Central memory CD8-positive, alpha-beta T cell (primary cell): ENCODE measurements at places on chromosomes 7 and 10.

DNA sequence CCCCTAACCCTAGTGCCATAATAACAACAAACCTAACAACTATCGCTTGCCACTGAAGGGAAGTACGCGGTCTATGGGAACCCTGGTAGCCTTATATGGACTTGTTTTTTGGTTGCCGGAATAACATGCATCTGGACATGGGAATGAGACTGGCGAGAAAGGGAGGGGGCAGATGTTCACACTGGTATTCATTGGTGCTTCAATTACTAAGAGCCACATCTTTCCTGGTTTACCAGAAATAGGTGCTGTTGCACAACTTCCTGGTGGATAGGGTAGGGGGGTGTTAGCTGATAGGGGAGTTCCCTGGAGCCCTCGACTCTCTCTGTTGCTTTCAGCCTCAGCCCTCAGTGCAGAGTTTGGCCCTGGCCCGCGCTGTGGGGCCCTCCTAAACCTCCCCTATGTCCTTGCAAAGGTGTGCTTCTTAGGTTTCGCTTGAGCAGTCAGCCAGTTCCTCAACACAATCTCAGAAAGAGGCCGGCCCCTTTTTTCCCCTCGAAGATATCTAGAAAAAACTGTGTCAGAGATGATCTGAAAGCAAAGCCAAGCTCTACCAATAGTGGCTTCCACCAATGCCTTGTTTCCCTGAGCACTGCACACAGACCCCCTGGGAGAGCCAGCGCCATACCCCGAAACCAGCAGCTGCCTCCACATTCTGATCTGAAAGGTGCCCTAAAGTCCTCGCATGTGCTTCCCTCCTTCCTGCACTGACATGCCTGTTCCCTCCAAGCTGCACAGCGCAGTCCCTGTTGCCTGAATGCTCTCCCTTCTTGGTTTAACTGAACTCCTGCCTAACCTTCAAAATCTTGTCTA is 13.5 kb downstream of the TBXAS1 start:
- H3K27me3 ChIP-seq: peaks cover 26% of the 10 kb centered on the region
- H3K36me3 ChIP-seq: no peaks in the 10 kb centered on the region
- no peaks in the 10 kb centered on the region for H3K4me1 ChIP-seq
- H3K27ac ChIP-seq: no peak overlapping the region

- DNase-seq: no peak
- peaks cover 3% of the 10 kb centered on the region for H3K36me3 ChIP-seq
- peaks cover 86% of the 10 kb centered on the region for H3K27me3 ChIP-seq
- H3K27ac ChIP-seq: no peak overlapping the region
- no peak overlapping the region for H3K4me3 ChIP-seq
Observed at GRCh38 chr10:100718197-100718742, 27.1 kb upstream of the PAX2 start.

- H3K36me3 ChIP-seq: no peaks in the 10 kb centered on the region
- H3K4me1 ChIP-seq: no peaks in the 10 kb centered on the region
- peak overlapping the region; percentile 62 for H3K27ac ChIP-seq
- no peak for DNase-seq
Observed at GRCh38 chr10:73554721-73555120, 36.4 kb downstream of the USP54 start.

DNA sequence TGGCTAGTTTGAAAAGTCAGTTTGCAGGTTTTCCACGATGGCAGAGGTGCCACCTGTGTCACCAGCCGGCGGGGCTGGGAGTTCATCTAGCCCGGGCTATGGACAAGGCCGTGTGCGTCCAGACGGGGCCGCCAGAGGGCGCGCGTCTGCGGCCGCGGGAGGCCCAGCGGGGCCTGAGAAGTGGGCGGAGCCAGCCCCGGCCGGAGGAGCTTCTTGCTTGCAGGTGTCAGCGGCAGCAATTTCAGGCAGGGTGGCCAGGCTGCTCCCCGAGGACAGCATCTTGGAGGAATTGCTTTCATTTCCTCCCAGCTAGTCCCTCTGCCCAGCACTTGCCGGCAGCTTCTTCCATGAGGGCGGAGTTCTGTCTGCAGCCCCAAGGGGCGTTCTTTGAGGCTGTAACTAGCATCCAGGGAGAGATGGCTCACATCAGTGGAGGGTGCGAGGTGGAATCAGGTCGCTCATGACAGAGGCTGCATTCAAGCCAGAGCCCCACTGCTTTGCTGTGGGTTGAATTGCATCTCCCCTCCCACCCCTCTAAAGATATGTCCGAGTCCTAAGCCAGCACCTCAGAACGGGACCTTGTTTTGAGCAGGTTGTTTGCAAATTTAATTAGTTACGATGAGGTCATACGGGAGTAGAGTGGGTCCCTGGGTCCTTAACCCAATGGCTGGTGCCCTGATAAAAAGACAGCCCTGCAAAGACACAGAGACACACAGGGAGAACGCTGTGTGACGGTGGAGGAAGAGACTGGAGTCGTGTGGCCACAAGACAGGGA is 85.9 kb upstream of the MKI67 start:
- H3K27me3 ChIP-seq: peaks cover 11% of the 10 kb centered on the region
- peak overlapping the region; percentile 35 for H3K27ac ChIP-seq
- H3K4me3 ChIP-seq: peak overlapping the region; percentile 79
- peak; percentile 67 for DNase-seq

- peaks cover 18% of the 10 kb centered on the region for H3K36me3 ChIP-seq
- H3K4me3 ChIP-seq: peak overlapping the region; percentile 95
- peak overlapping the region; percentile 91 for H3K27ac ChIP-seq
- H3K27me3 ChIP-seq: no peaks in the 10 kb centered on the region
- peaks cover 39% of the 10 kb centered on the region for H3K4me1 ChIP-seq
- no peak for DNase-seq
Observed at GRCh38 chr7:140176122-140176701, 571 bp downstream of the KDM7A start.

- H3K27ac ChIP-seq: no peak overlapping the region
- no peaks in the 10 kb centered on the region for H3K36me3 ChIP-seq
Observed at GRCh38 chr10:12909836-12910185, 91.7 kb downstream of the CCDC3 start.

DNA sequence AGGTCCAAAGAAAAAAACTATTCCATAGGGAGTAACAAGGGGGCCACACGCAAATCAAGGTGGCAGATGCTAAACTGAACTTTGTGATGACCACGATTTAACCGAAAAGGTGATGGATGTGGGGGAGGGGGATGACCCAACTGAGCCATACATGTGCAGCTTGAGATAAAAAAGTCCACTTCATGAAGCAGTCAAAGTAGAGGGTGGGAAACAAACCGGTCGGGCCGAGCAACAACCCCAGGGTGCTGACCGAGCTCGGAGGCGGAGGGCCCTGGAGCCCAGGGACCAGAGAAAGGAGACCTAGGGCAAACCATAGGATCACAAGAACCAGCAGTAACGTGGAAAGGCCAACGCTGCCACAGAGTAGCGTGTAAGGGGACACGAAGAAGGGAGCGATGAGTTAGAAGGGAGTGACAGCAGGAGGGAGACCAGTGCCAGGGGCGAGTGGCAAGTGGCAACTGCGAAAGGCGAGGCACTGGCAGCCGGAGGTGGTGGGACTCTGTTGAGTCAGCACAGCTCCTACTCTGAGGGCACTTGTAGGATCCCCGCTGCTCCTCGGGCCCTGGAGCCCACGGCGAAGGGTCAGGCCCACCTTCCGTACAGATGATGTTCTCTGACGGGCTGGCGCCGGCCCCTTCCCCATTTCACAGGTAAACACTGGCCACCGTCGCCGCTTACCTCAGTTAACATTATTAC is 540 bp downstream of the SNX13 start:
- DNase-seq: peak; percentile 30
- H3K36me3 ChIP-seq: peaks cover 18% of the 10 kb centered on the region
- H3K4me3 ChIP-seq: peak overlapping the region; percentile 95
- peaks cover 51% of the 10 kb centered on the region for H3K4me1 ChIP-seq

DNA sequence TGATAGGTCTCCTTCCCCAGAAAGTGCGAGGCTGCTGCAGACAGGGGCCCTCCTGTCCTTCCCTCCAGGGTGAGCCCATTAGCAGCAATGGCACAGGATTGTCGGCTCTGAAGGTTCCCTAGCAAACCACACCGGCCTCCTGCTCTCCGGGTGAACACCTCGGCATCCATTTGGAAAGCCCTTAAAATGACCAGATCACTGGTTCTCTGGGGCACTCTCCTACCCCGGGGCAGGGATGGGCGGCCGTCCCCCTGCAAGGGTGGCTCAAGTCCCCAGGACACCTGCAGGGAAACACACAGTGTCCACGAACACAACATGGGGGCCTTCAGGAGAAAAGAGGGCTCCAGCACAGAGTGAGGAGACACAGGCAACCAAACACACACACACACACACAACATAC is 459.1 kb downstream of the PTPRN2 start:
- H3K27me3 ChIP-seq: no peaks in the 10 kb centered on the region
- no peak for DNase-seq
- H3K4me3 ChIP-seq: no peak overlapping the region
- H3K36me3 ChIP-seq: no peaks in the 10 kb centered on the region

- H3K36me3 ChIP-seq: peaks cover 1% of the 10 kb centered on the region
- H3K27ac ChIP-seq: no peak overlapping the region
- DNase-seq: no peak
- no peak overlapping the region for H3K4me3 ChIP-seq
- no peaks in the 10 kb centered on the region for H3K4me1 ChIP-seq
- H3K27me3 ChIP-seq: peaks cover 1% of the 10 kb centered on the region
Observed at GRCh38 chr10:116660860-116661259, 40.1 kb downstream of the PNLIPRP2 start.

GRCh38 chr7:82018226-82018625 is 248.4 kb upstream of the HGF start:
- no peaks in the 10 kb centered on the region for H3K4me1 ChIP-seq
- H3K27ac ChIP-seq: no peak overlapping the region
- no peak for DNase-seq
- no peaks in the 10 kb centered on the region for H3K27me3 ChIP-seq
- no peaks in the 10 kb centered on the region for H3K36me3 ChIP-seq
- H3K4me3 ChIP-seq: no peak overlapping the region

DNA sequence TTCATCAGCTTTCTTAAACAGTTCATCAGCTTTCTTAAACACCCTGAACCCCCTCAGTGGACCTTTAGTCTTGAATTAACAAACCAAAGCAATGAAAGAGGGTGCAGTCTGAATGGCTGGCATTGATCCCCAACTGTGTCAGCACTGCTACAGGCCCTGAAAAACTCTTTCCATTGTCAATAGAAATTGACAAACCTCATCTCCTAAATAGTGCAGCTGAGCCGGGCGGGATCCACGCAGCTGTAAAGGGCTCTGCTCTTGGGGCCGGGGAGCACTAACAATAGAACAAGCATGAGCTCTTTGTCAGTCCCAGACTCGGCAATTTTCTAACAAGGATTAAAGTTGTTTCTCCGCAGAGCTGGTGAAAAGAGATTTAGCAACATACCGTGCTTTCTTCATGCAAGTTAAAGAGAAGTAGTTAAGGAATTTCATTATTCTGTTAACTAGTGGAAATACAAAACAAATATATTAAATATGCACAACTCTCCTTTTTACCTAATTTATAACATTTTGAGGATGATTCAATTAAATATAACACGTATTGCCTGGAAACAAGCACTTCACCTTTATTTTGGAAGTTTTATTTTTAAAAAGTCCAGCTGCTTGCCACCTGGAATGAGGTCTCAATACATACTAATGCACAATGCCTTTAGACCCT is 24.7 kb upstream of the FEZF1 start:
- no peaks in the 10 kb centered on the region for H3K36me3 ChIP-seq
- DNase-seq: no peak
- H3K27me3 ChIP-seq: no peaks in the 10 kb centered on the region
- no peak overlapping the region for H3K27ac ChIP-seq

DNA sequence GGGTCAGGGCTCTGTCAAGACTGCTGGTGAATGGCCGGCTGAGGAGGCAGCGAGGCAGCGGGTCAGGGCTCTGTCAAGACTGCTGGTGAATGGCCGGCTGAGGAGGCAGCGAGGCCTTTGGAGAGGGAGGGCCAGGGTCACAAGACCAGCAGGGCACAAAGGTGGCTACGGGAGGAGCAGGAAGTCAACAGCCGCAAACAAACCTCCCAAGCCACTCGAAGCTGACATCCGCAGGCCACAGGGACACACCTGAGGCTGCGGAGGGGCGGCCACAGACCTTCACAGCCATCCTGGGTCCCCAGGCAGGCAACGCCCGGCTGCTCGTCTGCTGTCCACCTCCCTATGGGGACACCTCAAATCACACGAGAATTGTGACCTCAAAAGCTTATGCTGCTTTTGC is 8.9 kb upstream of the GPER1 start:
- H3K27ac ChIP-seq: no peak overlapping the region
- H3K4me3 ChIP-seq: no peak overlapping the region
- no peaks in the 10 kb centered on the region for H3K27me3 ChIP-seq
- no peaks in the 10 kb centered on the region for H3K36me3 ChIP-seq

- H3K27ac ChIP-seq: no peak overlapping the region
- H3K36me3 ChIP-seq: peaks cover 29% of the 10 kb centered on the region
- H3K4me3 ChIP-seq: no peak overlapping the region
- no peak for DNase-seq
Observed at GRCh38 chr10:60175441-60175971, 214.2 kb downstream of the ANK3 start.

DNA sequence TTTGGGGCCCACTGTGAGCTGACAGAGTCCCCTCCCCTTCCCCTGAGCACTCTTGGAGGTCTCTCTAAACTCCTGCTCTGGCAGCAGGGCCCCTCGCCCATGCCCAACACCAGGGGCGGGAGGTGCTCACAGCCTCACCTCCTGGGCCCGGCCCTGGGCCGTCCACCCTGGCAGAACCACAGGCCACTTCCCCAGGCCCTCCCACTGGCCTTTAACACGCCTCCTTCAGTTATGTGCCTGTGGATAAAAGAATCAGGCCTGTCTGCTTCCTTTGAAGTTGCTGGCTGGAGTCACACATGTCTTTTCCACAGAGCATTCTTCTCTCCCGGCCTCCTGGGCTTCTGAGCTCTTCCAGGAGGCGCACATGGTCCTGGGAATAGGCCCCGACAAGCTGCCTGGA is 10.2 kb downstream of the MYL10 start:
- peaks cover 36% of the 10 kb centered on the region for H3K27me3 ChIP-seq
- no peak overlapping the region for H3K27ac ChIP-seq
- H3K4me1 ChIP-seq: no peaks in the 10 kb centered on the region
- no peak overlapping the region for H3K4me3 ChIP-seq
- no peaks in the 10 kb centered on the region for H3K36me3 ChIP-seq

DNA sequence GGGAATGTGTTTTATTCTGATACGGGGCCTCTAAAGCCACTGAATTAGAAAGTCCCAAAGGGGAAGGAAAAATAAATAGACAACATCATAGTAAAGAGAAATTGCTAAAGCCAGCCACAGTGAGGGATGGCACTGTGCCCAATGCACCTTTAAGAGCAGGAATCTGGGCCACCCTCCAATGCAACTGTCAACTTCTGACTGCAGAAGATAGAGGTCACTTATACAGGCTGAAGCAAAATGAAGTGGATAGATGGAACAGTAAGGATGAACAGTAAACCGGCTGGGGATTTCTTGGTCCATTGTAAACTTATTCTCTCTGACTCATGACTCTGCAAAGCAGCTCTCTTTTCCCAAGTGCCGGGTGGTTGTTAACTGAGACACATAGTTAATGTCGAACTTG is 54.0 kb upstream of the KCNIP2 start:
- H3K4me3 ChIP-seq: no peak overlapping the region
- no peak overlapping the region for H3K27ac ChIP-seq
- DNase-seq: no peak

DNA sequence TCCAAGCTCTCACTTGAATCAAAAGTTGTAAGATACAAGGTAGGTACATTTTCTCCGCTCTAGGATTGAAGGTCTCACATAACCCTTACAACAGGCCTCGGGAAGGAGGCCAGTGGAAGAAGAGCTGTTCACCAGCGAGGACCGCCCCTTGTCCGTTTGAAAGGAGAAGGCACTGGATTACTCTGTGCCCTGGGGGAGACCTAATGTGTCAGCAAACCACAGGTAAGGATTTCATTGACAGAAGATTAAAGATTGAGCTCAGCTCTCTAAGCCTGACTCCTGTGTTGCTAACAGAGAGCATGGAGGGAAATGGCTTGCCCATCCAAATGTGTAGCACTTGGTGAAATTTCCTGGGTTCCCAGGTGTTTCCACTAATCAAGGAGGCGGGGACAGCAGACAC is 81.2 kb downstream of the SLC16A9 start:
- no peak for DNase-seq
- no peak overlapping the region for H3K27ac ChIP-seq
- H3K27me3 ChIP-seq: peaks cover 20% of the 10 kb centered on the region
- peaks cover 5% of the 10 kb centered on the region for H3K4me1 ChIP-seq
- H3K4me3 ChIP-seq: no peak overlapping the region
